Smooth muscle cell of the brain vasculature (primary cell): ENCODE measurements at places on chromosomes 4 and X.

DNA sequence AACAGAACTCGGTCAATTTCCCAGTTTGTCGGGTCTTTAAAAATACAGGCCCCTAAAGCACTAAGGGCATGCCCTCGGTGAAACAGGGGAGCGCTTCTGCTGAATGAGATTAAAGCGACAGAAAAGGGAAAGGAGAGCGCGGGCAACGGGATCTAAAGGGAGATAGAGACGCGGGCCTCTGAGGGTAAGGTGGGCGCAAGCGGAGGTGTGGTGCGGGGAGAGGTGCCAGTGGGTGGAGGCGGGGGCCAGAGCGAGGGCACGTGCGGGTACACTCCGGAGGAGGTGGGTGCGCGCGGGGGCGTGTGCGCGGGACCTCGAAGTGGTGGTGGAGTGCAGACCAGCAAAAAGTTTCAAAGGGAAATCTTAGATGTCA lies 787 bp upstream of the TET2 start:
- no peak for DNase-seq

DNA sequence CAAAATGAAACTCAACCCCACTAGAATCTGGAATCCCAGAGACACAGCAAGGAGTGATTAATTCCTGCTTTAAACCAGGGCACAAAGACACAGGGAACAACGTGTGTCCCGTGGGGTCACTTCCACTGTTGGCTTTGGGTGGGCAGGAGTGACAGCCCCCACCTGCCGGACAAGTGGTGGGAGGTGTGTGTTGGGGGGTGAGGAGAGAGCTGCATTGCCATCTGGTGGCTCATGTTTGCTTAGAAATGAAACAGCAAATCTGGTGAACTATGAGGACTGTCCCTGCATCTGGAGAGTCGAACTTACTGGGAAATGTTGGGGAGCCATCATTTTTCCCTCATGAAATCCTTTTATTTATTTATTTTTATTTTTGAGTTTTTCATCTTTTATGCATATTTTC lies 75.9 kb upstream of the AFAP1 start:
- no peak for DNase-seq

GRCh38 chrX:10008483-10009056 lies 41.4 kb downstream of the CLDN34 start:
- DNase-seq: no peak

DNA sequence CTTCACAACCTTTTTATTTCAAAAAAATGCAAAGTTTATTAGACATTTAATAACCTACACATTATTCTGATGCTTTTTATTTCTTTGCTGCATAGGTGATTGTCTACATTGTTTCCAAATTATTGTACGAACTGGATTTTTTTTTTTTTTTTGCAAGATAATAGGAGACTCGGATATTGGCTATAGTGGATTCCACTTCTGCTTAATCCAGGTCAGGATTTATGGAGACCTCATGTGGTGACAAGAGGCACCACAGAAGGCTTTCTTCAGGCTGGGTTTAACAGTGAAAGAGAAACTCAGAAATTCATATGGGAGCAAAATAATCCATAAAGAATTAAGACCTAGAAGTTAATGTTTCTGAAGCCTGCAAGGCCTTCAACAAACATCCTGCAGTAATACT lies 2.4 kb upstream of the SLIT2 start:
- DNase-seq: no peak

GRCh38 chrX:150014525-150014924 lies 76.2 kb upstream of the EOLA2 start:
- DNase-seq: no peak

- DNase-seq: no peak
Measured at GRCh38 chr4:80726471-80726870, 304.0 kb upstream of the BMP3 start.

GRCh38 chr4:41435510-41435909 lies 102.4 kb upstream of the LIMCH1 start:
- DNase-seq: no peak

DNA sequence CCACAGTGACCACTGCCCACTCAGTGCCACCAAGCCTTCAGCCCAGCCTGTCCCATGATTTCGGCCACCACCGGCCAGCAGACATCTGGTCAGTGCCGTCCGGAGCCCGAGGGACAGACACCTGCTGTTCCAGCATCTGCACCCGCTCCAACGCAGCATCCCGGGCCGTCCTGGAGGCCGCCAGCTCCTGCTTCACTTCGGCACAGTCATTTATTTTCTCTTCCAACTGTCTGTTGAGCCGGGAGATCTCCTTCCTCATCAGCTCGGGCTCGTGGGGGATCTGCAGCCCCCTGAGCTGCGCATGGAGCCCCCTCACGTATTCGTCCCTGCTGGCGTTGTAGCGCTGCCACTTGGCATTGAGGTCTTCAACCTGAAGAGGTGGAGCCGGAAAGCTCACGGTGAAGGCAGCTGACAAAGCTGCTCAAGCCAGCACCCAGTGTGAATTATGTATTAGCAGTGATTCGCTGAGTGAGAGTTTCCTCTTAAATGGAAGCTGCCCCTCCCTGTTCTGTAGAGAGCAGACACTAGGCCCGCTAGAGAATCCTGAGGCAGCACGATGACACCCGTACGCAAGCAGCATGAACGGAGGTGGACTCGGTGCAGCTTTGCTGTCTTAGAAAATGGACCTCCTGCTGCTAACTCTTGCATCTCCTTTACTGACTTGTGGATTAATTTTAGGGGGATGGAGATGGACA lies 11.4 kb downstream of the TNIP2 start:
- no peak for DNase-seq
